ENCODE measurements at places on chromosomes 7 and 10. TPM values are rescaled to one million over a fixed set of nuclear protein-coding genes. Genes with fewer than 3 reads are reported as not detected.

DENND2A gene
- total RNA-seq = not detected

EN2 gene
- total RNA-seq = not detected

WNT16 gene
- total RNA-seq = not detected

DNAAF5 gene
- total RNA-seq = 69.9 TPM

TRPV6 gene
- 0.81 TPM for total RNA-seq

FAM13C gene
- not detected for total RNA-seq

- no peak for DNase-seq
These were observed 151.5 kb downstream of the FRMD4A start for GRCh38 chr10:14179251-14179650.

DNA sequence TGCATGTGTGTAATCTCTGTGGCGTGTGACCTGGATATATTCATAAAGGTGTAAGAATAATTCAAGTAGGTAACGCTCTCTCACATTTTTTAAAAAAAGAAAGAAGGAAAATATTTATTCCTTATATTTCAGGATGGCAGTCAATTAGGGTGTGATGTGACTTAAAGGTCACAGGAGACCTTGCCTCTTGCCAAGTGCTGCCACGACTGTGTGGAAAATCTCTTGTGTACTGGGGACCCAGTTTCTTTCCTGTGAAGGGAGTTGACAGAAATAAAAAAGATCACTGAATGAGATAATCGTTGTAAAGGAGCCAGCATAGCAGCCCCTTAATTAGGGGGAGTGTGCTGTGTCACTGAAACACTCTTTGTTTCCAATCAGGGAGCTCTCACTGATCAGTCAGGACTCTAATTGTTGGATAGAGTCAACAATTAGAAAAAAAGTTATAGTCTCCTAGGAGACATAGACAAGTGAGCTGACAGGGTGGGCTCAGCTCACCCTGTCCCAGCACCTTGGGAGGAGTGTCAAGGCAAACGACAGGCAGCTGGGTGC, 31.1 kb downstream of the PTPRE start:
- DNase-seq = no peak

- no peak for DNase-seq
These were observed 509.0 kb downstream of the GATA3 start for GRCh38 chr10:8563478-8563877.

GRCh38 chr10:37623506-37623905, 233.9 kb downstream of the ZNF248 start:
- DNase-seq = no peak

- DNase-seq = no peak
These were observed 159.1 kb upstream of the GDF10 start for GRCh38 chr10:47140761-47141348.

GRCh38 chr7:87156709-87157108, 4.5 kb downstream of the DMTF1 start:
- no peak for DNase-seq

DNA sequence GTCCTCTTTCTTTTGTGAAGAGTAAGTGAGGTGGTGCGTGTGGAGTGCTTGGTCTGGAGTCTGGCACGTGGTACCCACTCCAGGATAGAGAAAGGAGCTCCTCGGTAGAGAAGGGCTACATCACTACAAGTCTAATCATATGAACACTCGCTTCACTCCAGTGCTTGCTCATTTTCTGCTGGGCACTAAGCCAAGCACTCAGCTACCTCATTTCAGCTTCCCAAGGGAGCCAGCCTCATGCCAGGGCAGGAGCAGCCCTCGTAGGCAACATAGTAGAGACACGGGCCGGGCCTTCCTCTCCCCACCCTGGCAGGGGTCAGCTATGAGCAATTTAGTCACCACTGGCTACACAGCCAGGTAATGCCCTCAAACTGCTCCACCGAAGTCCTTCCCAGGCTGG, 11.4 kb upstream of the HSPA12A start:
- no peak for DNase-seq

DNA sequence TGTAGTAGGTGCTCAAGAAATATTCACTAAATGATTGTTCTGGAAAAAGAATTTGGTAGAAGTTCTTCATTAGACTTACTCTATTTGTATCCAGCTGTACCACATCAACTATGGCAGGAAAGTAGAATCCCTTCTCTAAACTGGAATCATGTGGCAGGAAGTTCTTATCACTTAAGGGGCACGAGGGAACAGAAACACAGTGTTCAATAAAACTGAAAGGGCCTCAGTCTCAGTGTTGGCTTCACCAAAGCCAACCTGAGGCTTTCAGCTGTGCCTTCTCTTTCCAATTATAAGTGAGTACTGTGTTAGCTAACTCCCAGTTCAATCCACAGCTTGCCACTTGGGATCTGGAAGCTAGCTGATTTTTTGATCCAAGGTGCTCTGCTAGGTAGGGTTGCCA, 257.6 kb upstream of the LRGUK start:
- no peak for DNase-seq

GRCh38 chr7:108451296-108451848, 4.9 kb downstream of the NRCAM start:
- DNase-seq = no peak

DNA sequence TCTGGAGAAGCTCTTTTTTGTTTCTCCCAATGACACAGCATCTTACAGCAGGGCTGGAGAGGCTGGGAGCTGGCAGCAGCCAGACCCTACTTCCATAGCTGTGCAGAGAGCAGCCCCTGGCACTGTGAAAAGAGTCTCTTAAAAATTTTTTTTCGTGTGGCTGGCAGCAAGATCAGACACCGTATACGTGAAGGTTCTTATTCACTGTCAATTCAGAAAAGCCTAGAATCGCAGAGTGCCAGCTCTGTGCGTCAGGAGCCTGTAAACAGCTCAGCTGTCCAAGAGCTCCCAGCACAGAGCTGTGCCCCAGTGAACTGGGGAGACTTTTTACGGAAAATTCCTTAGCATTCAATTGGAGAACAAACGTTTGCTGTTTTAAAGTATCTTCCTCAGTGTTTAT, 6.5 kb downstream of the BAG3 start:
- no peak for DNase-seq

GRCh38 chr10:35089611-35090161, 455 bp downstream of the CUL2 start:
- DNase-seq = peak; percentile 62

GRCh38 chr10:47457528-47457820, 26.4 kb downstream of the ANXA8 start:
- no peak for DNase-seq

GRCh38 chr10:129525401-129525801, 58.4 kb downstream of the MGMT start:
- no peak for DNase-seq

DNA sequence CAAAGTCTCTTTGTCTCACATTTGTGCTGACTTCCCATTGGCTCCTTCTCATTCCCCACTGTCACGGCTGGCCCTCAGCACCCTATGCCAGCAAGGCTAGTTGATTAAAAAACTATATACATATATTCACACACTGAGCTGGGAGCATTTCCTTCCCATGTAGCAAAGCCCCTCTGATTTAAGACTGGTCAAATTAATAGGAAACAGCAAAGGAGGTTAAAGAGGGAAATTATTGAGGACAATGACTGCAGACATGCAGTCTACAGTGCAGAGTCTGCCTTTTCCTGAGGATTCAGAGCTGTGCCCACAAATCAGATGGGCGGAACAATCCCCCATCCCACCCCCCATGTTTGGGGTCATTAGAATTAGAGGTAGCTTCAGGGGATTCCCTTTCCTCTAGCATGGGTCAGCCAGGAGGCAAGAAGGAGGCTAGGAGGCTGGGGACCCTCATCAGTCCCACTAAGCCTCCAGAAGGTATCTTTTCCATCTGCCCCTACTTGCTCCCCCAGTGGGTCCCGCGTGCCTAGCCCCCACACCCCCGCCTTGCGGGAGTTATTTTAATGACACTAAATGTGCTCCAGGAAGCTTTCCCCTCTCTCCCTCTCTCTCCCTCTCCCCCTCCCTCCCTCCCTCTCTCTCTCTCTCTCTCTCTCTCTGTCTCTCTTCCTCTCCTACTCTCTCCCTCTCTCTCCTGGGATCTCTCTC, 9.8 kb upstream of the DLX6 start:
- DNase-seq = no peak

DNA sequence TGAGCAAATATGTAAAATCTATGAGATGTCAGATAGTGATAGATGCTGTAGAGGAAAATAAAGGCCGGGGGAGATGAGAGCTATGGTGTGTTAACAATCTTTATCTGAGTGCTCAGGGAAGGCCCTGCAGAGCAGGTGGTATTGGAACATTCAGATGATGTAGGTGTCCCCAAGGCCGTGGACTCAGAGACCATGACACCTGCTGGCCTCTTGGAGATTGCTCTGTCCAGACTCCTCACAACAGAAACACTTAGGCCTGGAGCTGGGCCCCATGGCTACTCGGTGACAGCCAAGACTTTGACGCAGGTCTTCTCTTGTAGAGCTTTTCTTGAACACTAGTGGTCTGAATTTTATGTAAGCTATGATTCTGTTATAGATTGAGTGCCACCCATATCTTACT, 13.3 kb downstream of the AKR1E2 start:
- DNase-seq = peak; percentile 39

- DNase-seq = no peak
These were observed 1.2 kb downstream of the PHKG1 start for GRCh38 chr7:56091591-56091990.

- no peak for DNase-seq
These were observed 73.1 kb downstream of the LANCL2 start for GRCh38 chr7:55438085-55438756.

GRCh38 chr7:17709127-17709526, 231.2 kb downstream of the SNX13 start:
- no peak for DNase-seq

DNA sequence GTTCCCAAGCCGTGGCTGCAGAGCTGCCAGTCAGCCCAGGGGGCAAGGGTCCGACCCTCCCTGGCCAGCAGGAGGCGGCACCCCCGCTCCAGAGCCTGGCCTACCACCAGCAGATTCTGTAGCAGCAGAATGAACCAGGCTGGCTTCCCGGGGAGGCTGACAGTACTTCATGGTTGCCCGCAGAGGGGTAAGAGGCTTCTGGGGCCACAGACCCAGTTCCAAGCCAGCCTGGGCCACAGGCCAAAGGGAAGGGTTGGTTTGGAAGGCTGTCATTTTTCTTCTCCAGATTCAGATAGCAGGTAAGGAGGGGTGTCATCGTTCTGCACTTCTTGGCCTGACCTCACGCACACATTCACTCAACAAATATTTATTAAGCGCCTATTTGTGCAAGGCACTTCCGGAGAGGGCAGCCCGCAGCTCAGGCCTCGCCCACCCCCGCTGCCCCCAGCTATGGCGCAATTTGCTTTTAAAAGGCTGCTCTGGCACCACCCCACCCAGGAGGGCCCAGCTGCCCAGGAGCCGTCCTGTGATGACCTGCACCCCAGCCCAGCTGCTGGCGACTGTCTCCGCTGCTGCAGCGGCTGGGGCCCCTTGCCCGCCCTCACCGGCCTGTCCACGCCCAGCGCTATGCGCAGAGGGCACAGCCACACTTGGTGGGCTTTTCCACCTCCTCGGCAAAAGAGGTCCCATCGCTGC, 168.5 kb downstream of the LCOR start:
- DNase-seq = no peak

DNA sequence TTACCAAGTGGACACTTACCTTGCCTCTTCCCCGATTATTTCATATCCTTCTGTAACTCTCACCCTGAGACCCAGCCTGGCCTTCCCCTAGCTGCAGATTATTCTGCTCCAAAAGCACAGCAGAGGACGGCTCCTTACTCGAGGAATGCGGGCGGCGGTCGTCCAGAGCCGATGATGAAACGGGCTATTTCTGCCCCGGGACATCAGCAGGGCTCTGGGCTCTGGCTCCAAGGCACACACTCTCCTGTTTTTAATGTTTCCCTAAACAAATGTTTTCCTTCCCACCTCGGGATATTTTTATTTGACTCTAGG, 343 bp upstream of the C10orf71 start:
- DNase-seq = peak; percentile 60

GRCh38 chr10:106942035-106942662, 222.4 kb downstream of the SORCS1 start:
- peak; percentile 87 for DNase-seq

GRCh38 chr10:117492504-117492903, 50.0 kb upstream of the EMX2 start:
- no peak for DNase-seq

- DNase-seq = no peak
These were observed 345.1 kb downstream of the GLRX3 start for GRCh38 chr10:130481076-130481930.

DNA sequence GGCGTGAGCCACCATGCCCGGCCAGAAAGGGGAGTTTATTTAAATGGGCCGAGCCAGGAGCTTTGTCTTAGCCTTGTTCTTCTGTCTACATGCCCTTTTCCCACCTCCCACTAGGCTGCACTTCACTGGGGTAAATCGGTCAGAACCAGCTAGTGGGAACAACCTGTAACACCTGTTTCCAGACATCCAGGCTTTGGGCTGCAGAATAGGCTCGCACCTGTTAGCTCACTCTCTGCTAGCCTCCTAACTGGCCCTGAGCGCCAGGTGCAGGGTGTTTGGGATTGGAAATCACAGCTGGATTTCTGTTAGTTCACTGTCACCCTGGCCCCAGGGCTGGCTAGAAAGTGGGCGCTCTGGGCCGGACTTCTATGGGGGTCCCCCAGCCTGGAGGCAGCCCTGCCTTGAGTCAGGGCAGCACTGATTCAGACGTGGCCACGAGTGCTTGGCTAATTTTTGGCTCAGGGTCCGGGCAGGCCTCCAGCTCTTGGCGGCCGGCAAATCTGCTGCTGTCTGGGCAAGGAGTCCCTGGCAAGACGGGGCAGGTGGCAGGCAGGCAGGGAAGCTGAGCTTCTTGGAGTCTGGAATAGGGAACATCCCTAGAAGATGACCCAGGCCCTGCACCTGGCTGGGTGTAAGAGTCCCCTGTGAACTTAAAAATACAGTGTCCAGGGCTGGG, 48.6 kb downstream of the GTF2IRD1 start:
- DNase-seq = no peak

- no peak for DNase-seq
These were observed 26.8 kb upstream of the VKORC1L1 start for GRCh38 chr7:65846008-65846570.

GRCh38 chr7:116305485-116306408, 95.4 kb downstream of the TES start:
- no peak for DNase-seq

GRCh38 chr7:108030516-108030915, 27.6 kb upstream of the LAMB1 start:
- DNase-seq = no peak

GRCh38 chr10:30915146-30915545, 116.5 kb downstream of the ZNF438 start:
- DNase-seq = no peak

- no peak for DNase-seq
These were observed 8.3 kb upstream of the ZNF783 start for GRCh38 chr7:149253665-149254064.

GRCh38 chr7:157830331-157830730, 493.5 kb downstream of the DNAJB6 start:
- no peak for DNase-seq

DNA sequence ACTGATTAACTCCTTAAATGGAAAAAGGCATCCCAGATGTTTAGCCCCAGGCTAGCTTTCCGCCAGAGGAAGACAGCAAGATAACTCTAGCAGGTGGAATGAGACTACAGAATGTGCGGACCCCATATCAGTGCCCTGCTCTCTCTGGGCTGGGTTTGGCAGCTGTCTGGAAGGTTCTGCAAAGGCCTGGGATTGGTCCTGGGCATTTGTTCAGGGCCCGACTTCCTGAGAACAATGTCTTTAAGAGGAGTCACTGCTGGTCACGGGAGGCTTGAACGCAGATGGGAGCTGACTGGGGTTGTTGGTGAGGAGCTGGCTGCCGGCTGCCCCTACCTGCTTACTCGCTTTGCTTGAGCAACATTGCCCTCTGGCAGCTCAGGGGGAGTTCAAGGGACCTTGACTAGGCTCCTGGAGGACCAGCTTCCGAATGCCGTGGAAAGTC, 130.6 kb upstream of the BTBD16 start:
- no peak for DNase-seq

- no peak for DNase-seq
These were observed 226.9 kb upstream of the SEMA3D start for GRCh38 chr7:85413718-85414117.

All from K562 (cell line).